ENCODE measurements at places on chromosomes 3 and 15.
A peak's percentile ranks its signal among the peaks of the same experiment; 100 is the strongest.

GRCh38 chr3:179414804-179415203 lies 36.5 kb downstream of the GNB4 start:
- DNase-seq: no peak

GRCh38 chr3:186722457-186722856 lies 5.3 kb downstream of the KNG1 start:
- DNase-seq: no peak

DNA sequence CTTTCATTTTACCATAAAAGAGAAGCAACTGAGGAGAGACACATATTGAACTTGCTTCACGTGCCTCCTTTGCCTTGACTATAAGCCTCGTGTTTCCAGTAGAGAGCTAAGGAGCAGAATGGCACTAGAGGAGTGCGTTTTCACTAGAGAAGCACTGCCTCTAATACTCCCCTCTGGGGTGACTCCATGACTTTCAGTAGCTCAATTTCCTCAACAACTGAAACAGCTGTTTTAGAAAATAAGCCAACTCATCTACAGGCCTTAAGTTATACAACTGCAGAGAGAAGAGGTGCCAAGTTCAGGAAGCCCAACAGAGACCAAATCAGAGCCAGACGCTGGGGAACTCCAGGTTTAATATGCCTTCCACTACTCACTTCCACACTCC lies 1.9 kb downstream of the UBP1 start:
- no peak for DNase-seq

GRCh38 chr15:74615508-74616365 lies at the start of gene CLK3:
Gene CLK3, plus strand, starts transcription at chr15:74615836. Its CDS starts 3,361 bp downstream, at chr15:74619197.
- peak; percentile 98 for DNase-seq

GRCh38 chr15:33152502-33153109 lies 41.9 kb downstream of the FMN1 start:
- no peak for DNase-seq

GRCh38 chr3:66553441-66554113 lies 52.8 kb upstream of the LRIG1 start:
- DNase-seq: no peak

DNA sequence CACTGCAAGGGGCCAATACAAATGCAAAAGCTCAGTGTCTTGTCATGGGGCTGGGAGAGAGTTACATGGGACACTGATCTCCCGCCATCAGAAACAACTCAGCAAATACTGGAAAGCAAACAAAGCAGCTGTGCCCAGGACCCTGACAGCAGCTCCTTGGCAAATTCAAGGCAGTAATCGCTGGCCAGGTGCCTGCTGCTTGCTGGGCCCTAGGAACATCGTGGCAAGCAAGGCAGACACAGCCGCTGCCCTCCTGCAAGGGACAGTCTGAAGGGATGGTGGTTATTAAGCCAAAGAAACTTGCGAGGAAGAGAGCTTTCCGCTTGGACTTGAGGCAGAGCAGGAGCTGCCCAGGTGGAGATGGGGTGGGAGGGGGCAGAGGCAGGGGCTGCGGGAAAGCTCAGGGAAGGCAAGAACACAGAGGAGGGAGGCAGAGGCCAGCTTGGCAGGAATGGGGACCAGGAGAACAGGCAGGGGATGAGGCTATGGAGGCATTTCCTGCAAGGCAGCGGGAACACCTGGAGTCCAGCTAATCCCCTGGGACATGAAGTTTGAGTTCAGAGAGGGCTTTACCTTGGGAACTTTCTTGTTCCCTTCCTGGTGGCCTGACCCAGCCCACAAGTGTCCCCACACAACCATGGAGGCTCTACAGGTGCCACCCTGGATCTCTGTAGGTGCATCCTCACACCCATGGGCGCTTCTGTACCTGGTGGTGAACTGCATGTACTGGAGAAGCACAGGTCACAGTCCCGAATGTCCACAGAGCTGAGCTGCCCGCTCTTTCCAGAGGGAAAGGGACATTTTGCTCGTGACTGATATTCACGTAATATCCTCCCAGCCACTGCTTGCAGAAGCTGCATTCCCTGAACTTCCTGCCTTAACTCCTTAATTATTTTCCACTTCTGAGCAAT lies 78.7 kb upstream of the ATP2B2 start:
- DNase-seq: no peak

- no peak for DNase-seq
These were observed 26.0 kb downstream of the POC1A start for GRCh38 chr3:52128118-52128683.

DNA sequence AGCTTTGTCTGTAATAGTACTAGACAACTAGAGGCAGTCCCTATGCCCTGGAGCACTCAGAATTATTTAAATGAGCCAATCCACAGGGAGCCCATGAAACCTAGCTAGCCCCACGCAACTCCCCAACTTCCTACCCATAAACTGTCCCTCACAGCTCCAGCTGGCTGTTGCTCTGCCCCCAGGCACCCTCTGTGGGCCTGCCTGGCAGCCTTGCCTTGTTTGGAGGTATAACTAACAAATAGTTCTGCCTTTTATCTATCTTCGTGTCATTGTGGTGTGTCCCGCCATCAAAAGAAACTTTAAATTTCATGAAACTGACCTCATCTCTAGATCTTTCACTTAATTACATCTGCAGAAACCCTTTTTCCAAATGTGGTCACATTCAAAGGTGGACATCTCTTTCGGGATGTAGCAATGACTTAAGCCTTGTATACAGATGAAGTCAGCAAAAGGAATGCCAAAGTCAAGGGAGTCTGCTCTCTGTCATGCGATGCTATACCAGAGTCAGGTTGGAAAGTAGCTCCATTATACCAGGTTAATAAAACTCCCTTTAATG lies 1.8 kb upstream of the RTP3 start:
- DNase-seq: no peak

DNA sequence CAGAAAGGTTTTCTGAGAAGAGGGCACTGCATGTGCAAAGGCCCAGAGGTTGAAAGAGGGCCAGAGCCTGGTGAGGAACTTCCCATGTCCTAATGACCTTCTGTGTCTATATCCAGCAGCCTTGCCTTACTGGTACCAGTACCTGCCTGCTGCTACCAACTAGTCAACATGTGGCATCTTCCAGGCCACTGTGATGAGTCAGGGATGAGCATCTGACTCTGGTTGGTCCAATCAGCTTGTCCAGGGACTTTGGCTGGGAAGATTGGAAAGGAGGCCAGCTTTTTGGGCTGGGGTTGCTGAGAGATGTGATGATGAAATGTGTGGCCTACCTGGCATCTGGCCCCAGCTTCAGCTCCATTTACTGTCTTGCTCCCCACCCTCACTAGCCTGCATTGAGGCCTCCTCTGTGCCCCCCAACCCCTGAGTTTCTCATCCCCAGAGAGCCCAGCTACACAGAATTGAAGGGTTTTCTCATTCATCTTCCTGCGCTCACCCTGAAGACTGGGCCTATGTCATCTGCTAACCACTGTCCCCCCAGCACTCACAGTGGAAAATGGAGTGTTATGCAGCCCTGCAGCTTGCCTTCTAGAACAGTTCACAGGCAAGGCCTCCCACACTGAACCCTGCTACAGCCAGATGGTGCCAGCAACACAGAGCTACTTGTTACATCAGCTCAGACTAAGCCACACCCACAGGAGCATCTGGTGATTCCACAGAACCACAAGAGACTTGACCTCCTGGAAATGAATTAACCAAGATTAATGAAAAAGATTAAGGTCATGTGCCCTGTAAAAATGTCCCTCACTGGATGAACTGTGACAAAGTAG lies 1.3 kb upstream of the TWF2 start:
- peak; percentile 56 for DNase-seq

DNA sequence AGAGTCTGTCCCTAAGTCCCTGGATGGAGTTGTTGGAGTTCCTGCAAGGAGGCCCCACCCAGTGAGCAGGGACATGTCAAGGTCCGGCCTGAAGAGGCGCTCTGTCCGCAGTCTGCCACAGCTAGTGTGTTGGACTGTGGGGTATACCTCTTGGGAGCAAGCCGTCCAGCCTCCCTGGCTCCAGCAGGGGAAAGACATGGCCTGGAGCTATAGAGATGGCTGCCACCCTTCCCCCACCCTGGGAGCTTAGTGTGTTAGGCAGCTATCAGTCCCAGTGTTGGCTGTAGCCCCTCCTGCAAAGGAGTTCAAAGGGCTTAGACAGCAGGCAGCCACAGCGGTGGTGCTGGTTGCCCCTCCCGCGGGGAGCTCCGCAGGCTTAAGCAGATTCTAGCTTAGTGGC lies 20.3 kb downstream of the IMPG2 start:
- DNase-seq: no peak

DNA sequence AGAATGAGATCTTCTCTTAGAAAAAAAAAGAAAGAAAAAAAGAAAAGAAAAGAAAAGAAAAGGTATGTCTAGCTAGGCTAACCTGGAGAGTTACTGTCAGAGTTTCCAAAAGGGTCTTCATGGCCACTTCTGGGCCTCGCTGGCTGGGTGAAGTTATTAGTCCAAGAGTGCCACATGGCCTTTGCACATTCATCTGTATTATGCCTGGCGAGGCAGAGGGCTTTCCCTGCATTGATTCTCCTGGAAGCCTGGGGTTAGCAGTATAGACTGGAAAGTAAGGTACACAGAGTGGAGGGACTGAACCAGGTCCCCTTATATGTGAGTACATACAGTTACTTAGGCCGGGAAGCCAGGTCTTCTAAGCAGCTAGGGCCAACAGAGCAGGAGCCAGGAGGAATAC lies 54.8 kb upstream of the CGNL1 start:
- DNase-seq: no peak

- DNase-seq: no peak
These were observed 38.7 kb downstream of the SEMA3G start for GRCh38 chr3:52406231-52406661.

DNA sequence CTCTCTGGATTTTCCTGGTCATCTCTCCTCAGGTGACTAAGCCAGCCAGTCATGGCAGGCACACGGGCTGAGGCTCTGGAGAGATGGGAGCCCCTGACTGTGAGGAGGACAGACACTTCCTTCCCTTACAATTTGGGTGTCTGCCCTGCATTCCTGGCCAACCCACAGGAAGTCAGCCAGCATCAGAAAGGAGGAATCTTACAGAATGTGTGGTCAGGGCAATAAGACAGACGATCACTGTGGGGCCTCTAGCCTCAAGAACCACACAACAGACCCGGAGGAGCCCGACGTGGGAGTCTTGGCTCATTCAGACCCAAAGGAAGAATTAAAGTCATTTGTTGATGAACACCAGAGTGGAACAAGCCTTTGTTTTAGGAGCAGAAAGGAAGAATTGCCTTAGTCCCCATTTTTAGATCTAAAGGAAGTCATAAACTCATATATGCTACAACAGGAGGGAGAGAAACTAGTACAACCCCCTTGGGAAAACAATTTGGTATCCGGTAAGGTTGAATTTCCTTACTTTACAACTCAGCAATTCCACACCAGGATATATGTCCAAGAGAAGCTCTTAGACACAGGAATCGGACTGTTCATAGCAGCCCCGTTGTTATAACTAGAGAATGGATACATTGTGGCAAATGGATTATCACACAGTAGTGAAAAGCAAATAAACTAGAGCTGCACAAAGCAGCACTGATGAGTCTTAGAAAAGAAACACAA lies 62.2 kb downstream of the ABTB1 start:
- no peak for DNase-seq

DNA sequence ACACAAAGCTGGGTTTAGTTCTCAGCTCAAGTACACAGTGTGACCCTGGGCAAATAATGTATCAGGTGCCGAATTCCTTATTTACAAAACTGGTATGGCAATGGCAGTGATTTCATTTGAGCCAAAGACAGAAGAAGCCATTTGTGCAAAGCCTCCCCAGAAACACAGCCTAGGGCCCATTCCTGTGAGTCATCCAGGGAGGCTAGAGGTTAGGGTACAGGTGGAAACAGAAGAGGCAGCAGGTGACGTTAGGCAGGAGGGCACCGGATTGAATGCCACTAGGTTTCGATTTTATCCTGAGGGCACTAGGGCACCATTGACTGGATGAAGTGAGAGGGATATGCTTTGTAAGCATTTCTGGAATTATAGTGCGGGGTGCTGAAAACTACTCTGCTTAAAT lies 766.9 kb upstream of the NR2F2 start:
- no peak for DNase-seq

GRCh38 chr3:55702822-55703221 lies 215.7 kb upstream of the WNT5A start:
- no peak for DNase-seq

DNA sequence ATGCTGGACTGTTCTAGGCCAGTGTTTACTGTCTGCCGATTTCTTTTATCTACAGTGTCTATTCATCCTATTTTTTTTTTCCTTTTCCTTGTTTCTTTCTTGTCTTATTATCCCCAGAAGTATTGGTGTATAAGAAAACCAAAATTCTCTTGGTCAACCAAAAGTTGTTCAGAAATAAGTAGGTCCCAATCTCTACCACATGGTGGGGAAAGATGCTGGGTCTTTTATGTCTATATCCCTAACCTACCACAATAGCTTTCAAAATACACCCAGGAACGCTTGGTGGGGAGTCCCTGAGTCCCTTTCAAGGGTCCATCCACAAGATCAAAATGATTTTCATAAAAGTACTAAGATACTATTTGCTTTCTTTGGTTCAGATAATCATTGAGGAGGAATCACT lies 225.6 kb downstream of the CLSTN2 start:
- DNase-seq: no peak

- no peak for DNase-seq
These were observed 117.6 kb downstream of the PDE8A start for GRCh38 chr15:85099195-85099803.

DNA sequence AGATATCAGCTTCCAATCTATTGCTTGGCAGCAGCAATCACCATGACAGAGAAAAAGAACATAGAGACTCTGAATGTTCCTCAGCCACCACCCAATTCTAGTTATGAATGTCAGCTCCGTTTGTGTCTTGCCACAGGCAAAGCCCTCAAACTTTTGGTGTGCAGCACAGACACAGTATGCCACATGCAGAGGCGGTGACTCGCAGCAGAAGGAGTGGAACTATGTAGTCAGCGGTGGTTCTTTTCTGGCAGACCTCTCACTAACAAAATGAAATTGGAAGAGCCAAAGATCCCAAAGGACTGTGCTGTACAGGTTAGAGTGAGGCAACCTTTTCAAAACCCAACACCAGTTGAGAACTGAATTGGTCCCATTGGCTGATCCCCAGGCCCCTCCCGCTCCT lies 220.9 kb downstream of the SLC9A9 start:
- peak; percentile 40 for DNase-seq

GRCh38 chr3:106302451-106303221 lies 433.8 kb upstream of the CBLB start:
- no peak for DNase-seq

DNA sequence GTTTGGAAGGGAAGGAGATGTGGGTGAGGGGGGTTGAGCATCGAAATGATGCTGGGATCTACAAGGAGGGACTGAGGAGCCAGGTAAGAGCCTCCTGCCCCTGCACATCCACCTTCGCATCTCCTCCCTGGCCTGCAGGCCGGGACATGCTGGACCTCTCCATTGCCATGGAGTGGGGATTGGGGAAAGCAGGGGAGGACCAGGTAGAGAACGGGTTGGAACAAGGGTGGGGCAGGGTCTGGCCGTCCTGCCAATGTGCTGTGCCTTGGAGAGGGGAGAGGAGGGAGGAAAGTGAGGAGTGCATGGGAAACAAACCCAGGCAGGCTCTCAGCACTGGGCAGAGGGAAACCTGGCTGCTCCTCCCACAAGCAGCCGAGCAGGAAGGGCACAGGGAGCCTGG lies 10.6 kb downstream of the PLA2G4B start:
- DNase-seq: no peak

GRCh38 chr15:84992157-84992944 lies 10.7 kb downstream of the PDE8A start:
- peak; percentile 38 for DNase-seq

Measured in stimulated activated CD8-positive, alpha-beta memory T cell treated with anti-CD3 and anti-CD28 coated beads, Interleukin-15, amount 100 ng/mL, for 48 hours (primary cell).